ENCODE measurements at places on chromosomes 5 and 9. TPM values are rescaled to one million over a fixed set of nuclear protein-coding genes. Genes with fewer than 3 reads are reported as not detected.
A peak's percentile ranks its signal among the peaks of the same experiment; 100 is the strongest.

KCNMB1 gene
- total RNA-seq = not detected

GRCh38 chr9:17453751-17454150, 125.1 kb upstream of the SH3GL2 start:
- no peak for DNase-seq

DNA sequence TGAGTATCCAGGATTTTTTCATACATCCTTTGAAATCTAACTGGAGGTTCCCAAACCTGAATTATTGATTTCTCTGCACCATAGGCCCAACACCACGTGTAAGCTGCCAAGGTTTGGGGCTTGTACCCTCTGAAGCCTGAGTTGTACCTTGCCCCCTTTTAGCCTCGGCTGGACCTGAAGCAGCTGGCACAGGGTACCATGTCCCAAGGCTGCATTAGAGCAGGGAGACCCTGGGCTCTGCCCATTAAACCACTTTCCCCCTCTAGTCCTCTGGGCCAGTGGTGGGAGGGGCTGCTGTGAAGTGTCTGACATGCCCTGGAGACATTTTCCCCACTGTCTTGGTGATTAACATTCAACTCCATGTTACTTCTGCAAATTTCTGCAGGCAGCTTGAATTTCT, 532.9 kb upstream of the NUDT12 start:
- no peak for DNase-seq

SPATA31C1 gene
- not detected for total RNA-seq

PKN3 gene
- total RNA-seq = 2.1 TPM

EHMT1 gene
- total RNA-seq = 26.8 TPM

MLANA gene
- not detected for total RNA-seq

GRCh38 chr5:176646707-176647029, 616 bp upstream of the TSPAN17 start:
- DNase-seq = no peak

GRCh38 chr9:69324549-69325401, at the start of gene ENTREP1:
ENTREP1 (plus strand) TSS chr9:69325215; CDS start chr9:69325310, 95 bp downstream.
- peak; percentile 44 for DNase-seq

- DNase-seq = peak; percentile 59
These were observed 158.1 kb upstream of the IER5L start for GRCh38 chr9:129336130-129336528.

DNA sequence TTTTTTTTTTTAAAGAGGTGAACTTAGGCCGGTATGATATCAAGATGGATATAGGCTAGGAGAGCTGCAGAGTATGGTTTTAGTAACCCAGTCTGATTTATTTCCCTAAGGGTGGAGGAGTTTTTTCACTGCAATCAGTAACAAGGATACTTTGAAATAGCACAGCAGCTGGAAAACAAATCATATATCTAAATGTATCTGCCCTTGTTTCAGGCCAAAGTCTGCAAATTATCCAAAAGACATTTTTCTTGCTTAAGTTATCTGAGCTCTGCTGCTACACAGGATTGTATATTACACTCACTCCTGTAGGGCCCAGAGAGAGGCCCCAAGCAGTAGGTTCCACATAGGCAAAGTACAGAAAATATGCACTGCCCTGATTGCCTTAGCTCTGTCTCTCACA, 222.4 kb downstream of the NTRK2 start:
- no peak for DNase-seq

ARL14EPL gene
- total RNA-seq = not detected

SPATA31E1 gene
- total RNA-seq = not detected

GRCh38 chr9:95103871-95104580, 213.5 kb downstream of the FANCC start:
- no peak for DNase-seq

F2RL2 gene
- total RNA-seq = not detected

GRCh38 chr5:170552621-170553115, 48.8 kb downstream of the KCNIP1 start:
- peak; percentile 58 for DNase-seq

- DNase-seq = peak; percentile 84
These were observed 1.2 kb downstream of the CDKN2B-AS1 start for GRCh38 chr9:21995666-21996398.

EPB41L4B gene
- total RNA-seq = 1.0 TPM

Data from GM23248 (cell line).